ENCODE measurements at places on chromosomes 13 and 19. TPM values are rescaled to one million over a fixed set of nuclear protein-coding genes. Genes with fewer than 3 reads are reported as not detected.

- peak; percentile 72 for DNase-seq
Observed at GRCh38 chr19:2775556-2776430, 7.3 kb downstream of the SGTA start.

- no peak for DNase-seq
Observed at GRCh38 chr13:76874479-76874878, 11.7 kb downstream of the KCTD12 start.

- peak; percentile 61 for DNase-seq
Observed at GRCh38 chr19:51131780-51132680, 7.3 kb downstream of the SIGLEC9 start.

DNA sequence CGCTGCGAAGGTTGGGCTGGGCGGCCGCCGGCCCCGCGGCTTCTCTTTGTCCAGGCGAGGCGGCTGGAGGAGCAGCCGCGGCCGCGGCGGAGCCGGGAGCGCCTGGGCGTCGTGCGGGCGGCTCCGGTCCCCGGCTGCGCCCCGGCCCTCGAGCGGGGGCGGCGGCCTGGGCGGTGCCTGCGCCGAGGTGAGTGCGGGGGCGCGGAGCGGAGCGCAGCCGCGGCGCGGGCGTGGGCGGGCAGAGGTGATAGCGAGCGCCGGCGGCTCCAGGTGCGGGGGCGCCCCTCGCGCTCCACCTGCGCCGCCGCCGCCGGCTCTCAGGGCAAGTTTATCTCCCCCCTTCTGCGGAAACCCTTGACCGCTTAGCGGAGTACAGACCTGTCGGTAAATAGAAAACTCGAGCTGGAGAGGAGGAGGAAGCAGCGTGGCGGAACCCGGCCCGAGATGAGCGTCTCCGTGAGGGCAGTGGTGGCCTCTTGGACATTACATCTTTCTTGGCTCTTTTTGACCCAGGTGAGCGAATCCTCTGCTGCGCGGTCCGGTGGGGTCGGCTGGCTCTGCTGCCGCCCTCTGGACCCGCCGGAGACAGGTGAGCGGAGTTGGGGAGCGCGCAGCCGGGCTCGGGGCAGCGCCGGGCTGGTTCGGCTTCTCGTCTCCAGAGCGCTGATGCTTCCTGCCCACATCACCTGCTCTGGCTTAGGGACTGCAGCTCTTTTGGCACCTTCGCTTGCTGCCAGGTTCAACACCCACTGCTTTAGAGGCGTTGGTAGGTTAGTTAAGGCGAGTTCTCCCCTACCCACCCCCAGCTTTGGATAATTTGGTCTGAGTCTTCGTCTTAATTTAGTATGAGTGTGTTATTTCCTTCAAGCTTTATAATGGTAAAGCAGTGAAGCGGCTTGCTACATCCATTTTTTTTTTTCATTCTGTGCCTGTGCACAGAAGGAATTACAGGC lies at the start of gene MTUS2:
Gene MTUS2, plus strand, starts transcription at position 241 of the 953 bp plus-strand sequence.
- DNase-seq, result peak; percentile 55

GRCh38 chr13:32650705-32651311 lies 64.6 kb downstream of the PDS5B start:
- DNase-seq, result peak; percentile 54

DNA sequence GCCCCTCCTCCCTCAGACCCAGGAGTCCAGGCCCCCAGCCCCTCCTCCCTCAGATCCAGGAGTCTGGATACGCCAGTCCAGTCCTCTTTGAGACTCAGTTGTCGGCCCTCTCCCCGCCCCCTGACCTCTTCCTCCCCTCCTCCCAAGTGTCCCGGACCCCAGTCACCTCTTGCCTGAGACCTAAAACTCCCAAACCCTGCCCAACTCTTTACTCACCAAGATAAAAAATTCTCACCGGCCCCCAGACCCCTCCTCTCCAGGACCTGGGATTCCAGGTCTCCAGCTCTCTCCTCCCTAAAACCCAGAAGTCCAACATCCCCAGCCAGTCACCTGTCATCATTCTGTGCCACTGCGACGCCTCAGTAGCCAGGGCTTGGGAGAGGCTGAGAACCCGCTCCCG lies 1.4 kb upstream of the HSD17B14 start:
- no peak for DNase-seq

- no peak for DNase-seq
Observed at GRCh38 chr19:13579388-13580060, 73.2 kb upstream of the CACNA1A start.

- DNase-seq, result no peak
Observed at GRCh38 chr19:6069268-6069791, 41.0 kb downstream of the RFX2 start.

- DNase-seq, result no peak
Observed at GRCh38 chr13:24097064-24097463, 63.5 kb upstream of the SPATA13 start.

GRCh38 chr13:112079696-112080095 lies 12.7 kb downstream of the SOX1 start:
- DNase-seq, result no peak

DNA sequence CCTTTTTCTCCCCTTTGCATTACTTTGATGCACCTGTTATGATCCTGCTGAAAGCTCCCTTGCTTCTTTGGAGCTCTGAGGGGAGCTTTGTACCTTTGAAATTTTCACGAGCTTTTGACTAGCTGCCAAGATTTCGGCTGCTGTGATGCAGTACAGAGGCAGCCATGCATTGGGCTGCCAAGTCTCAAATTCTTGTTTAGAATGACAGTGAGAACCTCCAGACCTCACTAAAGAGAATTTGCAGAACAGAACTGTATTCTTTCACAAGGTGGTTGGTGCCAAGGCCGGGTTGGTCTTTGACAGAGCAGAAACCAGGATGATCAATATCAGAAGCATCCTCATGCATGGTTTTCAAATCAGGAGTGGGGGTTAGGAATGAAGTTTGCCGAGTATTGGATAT lies 414.8 kb downstream of the GPC5 start:
- no peak for DNase-seq

DNA sequence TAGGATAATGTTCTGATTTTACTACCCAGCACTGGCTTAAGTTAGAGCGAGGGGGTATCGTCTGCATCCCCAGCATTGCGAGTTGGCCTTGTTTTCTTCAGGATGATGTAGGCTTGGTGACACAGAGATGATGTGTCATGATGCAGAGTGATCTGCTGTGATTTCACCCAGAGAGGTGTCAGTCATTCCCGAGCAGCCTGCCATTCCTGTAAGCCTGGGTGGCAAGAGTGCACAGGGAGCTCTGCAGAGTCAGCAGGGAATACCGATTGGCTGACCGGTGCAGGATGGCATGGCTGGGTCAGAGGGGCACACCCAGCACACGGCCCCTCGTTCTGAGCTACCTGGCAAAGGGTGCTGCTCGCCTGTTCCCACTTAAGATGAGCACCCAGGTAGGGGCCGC lies 15.8 kb upstream of the GJB6 start:
- no peak for DNase-seq

DNA sequence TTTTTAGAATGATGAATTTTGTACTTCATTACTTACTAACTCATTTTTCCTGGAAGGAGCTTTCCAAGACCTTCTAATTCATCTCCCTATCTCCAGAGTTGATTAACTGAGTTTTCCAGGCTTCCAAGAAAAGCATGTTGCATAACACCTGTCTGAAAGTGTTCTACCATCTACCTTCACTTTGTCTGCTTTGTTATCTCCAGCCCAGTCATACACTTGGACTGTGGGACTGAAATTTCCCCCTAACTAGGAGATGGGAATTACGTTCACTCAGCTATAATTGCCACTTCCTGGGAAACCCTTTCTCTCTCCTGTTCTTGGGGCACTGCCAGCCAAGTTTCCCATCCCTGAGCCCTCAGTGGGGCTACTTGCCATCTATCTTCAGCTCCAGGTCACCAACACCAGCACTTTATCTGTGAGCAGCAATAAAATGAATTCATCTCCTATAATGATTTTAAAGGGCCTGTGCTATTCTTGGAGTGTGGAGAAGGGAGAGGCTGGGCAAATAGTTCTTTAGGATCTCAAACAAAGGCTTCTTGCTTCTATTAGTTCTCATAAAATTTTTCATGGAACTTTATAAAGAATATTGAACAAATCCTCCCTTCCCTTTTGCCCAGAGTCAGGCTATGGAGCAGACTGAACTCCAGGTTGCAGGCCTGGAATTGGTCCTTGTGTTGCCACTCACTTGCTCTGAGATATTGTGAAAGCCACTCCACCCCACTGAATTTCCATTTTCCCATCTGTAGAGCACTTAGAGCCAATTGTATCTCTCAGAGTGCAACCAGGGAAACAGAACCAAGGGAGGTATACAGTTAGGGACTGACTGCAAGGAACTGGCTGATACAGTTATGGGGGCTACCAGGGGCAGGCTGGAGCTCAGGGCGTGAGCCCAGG lies 17.8 kb upstream of the ATP12A start:
- no peak for DNase-seq

- DNase-seq, result no peak
Observed at GRCh38 chr13:47548294-47548840, 452.7 kb downstream of the SUCLA2 start.

- DNase-seq, result no peak
Observed at GRCh38 chr13:113982296-113982661, 8.4 kb upstream of the C13orf46 start.

- no peak for DNase-seq
Observed at GRCh38 chr19:29813642-29814041, 1.9 kb downstream of the CCNE1 start.

DNA sequence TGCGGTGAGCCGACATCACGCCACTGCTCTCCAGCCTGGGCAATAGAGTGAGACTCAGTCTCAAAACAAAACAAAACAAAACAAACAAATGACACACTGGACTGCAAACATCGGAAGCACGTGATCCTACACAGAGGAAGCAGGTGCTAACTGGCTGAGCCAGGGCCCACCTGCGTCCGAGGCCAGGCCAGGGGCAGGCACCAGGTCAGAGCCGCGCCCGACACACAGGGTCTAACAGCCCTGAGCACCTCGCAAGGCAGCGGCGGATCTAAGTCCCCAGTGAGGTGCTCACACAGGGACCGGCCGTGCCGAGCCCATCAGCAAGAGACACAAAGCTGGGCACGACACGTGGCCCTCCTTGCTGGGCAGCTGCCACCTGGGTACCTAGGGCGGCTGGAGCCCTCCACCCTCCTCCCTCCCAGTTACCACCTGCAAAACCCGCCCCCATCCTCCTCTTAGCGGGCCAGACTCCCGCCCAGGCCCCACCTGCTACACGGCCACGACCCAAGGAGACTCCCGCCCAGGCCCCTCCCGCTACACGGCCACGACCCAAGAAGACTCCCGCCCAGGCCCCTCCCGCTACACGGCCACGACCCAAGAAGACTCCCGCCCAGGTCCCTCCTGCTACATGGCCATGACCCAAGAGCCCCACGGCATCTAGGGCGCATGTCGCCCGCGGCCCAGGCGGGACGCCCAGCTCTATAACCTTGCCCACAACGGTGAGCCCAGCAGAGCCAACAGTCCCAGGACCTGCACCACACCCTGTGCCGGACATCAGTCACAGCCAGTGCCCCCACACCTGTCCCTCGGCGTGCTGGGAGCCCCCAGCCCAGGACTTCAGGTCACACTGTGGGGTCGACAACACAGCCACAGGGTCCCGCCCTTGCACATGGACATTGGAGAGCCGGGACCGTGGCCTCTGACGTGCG lies 15.6 kb downstream of the AP3D1 start:
- no peak for DNase-seq

DNA sequence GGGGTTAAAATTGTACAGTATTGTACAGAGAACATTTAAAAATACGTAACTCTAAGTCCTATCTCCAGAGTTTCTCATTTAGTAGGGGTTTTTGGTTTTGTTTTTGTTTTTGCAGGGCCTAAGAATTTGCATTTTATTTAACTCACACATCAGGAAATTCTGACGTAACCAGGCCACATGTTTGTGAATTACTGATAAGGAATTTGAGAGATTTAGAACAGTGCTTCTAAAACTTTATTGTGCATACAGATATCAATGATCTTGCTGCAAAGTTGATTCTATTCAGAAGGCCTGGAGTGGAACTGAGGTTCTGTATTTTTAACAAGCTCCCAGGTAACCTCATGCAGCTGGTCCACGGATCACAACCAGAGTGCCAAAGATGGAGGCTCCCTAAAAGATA lies 49.3 kb downstream of the LIG4 start:
- DNase-seq, result no peak

DNA sequence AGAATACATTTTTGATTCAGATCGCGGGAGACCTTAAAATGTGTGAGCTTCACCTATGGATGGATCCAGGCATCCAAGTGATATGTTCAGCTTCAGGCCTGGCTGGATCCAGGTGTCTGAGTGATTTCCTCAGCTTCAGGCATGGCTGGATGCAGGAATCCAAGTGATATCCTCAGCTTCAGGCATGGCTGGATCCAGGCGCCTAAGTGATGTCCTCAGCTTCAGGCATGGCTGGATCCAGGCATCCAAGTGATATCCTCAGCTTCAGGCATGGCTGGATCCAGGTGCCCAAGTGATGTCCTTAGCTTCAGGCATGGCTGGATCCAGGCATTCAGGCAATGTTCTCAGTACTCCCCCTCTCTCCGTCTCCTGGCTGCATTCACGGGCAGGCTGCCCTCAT lies 60.7 kb downstream of the KCNC3 start:
- DNase-seq, result no peak

Gene NLRP5
- polyA plus RNA-seq, result not detected

Gene WDR88
- 1.6 TPM for polyA plus RNA-seq

Gene CGB5
- not detected for polyA plus RNA-seq

Gene SBSN
- 0.09 TPM for polyA plus RNA-seq

Gene SIGLEC9
- polyA plus RNA-seq, result 0.95 TPM

Gene ELSPBP1
- polyA plus RNA-seq, result not detected

Gene AMER2
- polyA plus RNA-seq, result 0.04 TPM

Gene GARIN5B
- polyA plus RNA-seq, result 0.04 TPM

Gene SPIB
- 0.60 TPM for polyA plus RNA-seq
